ENCODE measurements at places on chromosomes 13 and 19.

DNA sequence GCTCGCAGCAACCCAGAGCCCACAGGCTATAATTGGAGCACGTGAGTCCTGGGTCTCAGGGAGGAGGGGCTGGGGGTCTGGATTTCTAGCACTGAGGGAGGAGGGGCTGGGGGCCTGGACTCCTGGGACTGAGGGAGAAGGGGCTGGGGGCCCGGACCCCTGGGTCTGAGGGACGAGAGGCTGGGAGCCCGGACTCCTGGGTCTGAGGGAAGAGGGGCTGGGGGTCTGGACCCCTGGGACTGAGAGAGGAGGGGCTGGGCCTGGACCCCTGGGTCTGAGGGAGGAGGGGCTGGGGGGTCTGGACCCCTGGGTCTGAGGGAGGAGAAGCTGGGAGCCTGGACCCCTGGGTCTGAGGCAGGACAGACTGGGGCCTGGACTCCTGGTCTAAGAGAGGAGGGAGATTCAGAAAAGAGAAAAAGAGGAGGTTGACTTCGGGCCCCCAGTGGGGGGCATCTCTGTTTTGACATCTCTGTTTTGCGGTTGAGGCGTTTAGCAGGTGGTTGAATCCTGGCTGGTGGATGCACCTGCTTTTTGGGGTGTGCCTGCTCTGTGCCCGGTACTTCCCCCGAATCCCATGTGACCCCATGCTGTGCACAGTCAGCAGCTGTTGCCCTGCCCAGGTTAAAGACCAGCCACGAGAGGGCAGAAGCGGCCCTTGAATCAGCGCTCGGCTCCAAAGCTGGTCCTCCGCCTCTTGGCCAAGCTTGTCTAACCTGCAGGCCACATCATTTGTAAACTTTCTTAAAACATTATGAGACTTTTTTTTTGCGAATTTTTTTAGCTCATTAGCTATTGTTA, 10.5 kb downstream of the PVR start:
- DNase-seq: peak; percentile 66

- DNase-seq: no peak
Measured at GRCh38 chr19:33469171-33470039, 52.2 kb downstream of the PEPD start.

GRCh38 chr13:48567515-48568369, 34.9 kb upstream of the RCBTB2 start:
- DNase-seq: no peak

GRCh38 chr13:105847527-105848291, 687.8 kb downstream of the EFNB2 start:
- DNase-seq: no peak

GRCh38 chr13:46656786-46657185, 103.8 kb downstream of the LRCH1 start:
- no peak for DNase-seq

DNA sequence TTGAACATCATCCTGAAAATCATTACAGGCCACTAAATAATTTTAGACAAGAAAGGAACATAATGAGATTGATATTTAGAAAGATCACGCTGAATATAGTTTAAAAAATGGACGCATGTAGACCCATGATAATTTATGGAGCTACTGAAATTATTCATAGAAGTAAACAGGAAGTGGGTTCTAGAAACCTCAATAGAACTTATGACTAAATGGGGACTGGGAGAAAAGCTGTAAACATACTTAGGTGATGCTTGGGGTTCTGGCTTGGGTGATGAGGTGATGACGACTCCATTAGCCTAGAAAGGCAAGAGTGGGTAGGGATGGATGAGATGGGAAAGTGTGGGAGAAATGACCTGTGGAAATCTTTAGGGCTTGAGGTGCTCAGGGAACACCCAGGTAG, 484.0 kb downstream of the MYO16 start:
- DNase-seq: no peak

- no peak for DNase-seq
Measured at GRCh38 chr13:43267916-43268315, 244.5 kb downstream of the DNAJC15 start.

DNA sequence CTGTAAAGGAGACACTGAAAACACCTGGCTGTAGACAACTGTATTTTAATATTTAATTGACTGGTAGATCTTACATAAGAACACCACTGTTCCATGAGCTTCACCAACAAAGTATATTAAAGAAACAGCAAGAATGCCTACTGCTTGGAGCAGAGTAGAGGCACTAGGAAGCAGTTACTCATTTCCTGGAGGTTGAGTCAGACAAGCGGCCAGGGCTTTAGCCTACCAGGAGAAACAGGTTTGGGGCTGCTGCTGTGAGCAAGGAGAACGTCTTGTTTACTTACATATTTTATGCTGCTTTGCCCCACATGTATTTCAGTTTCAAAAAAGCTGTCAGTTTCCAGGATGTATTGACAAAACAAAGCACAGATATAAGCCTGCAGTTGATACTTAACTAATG, 33.4 kb downstream of the ALG5 start:
- DNase-seq: no peak

GRCh38 chr19:16518483-16519229, 22.5 kb downstream of the C19orf44 start:
- no peak for DNase-seq

- DNase-seq: no peak
Measured at GRCh38 chr19:56617531-56617930, 22.4 kb downstream of the ZNF71 start.

GRCh38 chr19:42276821-42277220, 7.8 kb downstream of the CIC start:
- no peak for DNase-seq

DNA sequence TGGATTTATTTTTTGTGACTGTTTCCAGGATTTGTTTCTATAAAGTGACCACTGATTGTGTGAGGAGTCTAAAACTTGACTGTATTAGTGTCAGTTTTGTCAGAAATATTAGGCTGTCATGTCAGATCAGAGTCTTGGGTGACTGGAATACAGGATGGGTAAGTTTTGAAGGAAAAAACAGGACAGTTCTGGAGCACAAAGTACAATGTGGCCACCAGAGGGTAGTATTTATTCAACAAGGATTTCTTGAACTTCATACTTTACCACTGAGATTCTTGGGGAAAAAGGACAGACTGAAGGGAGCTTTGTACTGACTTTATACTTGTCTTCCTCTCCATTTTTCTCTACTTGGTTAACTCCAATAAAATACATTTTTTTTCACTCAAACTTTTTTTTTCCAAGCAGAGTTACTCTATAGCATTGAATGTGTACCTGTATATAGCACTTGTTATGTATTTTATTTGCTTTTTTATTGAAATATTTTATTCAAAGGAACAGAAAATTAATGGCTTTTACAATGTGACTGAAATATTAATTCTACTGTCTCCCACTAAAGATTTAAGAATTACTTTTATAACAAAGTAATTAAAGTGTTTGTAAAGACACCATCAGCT, 51.1 kb downstream of the LMO7 start:
- DNase-seq: no peak

DNA sequence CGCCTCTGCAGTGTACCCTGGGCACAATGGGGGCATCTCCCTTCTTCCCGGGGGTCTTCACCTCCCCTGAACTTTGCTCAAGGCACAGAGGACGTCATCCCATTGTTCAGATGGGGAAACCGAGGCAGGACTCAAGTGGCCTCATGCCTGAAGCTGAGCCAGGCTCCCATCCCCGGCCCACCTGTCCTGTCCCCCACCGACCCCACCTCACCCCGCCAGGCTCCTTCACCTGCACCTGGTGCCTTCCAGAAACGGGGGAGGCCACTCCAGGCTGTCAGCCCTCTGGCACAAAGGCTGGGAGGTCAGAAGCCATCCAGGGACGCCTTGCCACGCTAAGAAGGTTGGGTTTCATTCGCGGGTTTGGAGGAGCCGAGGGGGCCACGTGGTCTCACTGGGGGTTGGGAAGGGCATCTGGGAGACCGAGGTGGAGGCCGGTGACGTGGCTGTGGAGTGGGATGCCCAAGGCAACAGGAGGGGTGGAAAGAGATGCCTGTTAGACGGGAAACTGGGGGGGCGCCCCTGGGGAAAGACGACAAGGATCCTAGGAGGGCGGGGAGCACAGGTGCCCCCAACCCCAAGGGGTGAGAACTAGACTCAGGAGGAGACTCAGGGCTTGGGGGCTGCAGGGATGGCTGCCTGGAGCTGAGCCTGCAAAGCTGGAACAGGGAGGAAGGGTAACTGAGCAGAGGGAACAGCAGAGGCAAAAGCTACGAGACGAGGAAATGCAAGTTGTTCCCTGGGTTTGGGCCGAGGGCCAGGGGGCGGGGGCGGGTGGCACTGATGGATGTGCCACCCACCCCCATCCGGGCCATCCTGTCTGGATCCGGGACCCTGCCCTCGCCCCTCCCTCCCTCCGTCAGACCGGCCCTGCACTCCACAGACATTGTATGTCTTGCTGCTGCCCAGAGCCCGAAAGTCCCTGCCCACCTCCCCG, 6.0 kb upstream of the TCF3 start:
- DNase-seq: no peak

DNA sequence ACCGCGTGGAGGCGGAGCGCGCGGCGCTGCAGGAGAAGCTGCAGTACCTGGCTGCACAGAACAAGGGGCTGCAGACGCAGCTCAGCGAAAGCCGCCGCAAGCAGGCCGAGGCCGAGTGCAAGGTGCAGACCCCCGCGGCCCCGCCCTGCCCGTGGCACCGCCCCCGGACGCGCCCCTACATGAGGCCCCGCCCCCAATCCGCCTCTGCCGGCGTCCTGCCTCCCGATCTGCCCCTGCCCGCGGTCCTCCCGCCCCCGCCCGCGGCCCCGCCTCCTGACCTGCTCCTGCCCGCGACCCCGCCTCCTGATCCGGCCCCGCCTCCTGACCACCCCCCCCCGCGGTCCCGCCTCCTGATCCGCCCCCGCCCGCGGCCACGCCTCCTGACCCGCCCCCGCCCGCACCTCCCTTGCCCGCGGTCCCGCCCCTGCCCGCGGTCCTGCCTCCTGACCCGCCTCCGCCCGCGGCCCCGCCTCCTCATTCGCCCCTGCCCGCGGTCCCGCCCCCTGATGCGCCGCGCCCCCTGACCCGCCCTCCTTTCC, 11.7 kb downstream of the PRR36 start:
- peak; percentile 58 for DNase-seq

GRCh38 chr13:80133631-80134261, 207.2 kb downstream of the SPRY2 start:
- DNase-seq: no peak

- no peak for DNase-seq
Measured at GRCh38 chr13:76512721-76513145, 373.5 kb downstream of the KCTD12 start.

DNA sequence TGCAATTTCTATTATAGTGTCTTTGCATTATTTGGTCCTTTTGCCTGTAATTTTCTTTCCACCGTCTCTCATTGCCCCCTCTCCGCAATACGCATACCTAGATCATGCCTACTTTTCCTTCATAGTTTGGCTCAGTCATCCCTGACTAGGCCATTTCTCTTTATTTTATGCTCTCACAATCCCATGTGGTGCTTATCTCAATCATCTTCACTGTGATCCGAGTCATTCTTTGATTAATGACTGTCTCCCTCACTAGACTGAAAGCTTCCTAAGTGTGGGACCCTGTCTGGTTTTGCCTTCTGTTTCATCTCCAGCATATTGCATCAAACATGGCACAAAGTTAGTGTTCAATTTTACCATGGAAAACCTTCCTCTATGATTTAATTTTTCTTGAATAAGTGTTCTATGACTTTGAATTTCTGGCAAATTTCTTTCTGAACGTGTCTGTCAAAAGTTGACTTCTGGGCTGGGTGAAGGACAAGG, 43.7 kb upstream of the OLFM4 start:
- no peak for DNase-seq

DNA sequence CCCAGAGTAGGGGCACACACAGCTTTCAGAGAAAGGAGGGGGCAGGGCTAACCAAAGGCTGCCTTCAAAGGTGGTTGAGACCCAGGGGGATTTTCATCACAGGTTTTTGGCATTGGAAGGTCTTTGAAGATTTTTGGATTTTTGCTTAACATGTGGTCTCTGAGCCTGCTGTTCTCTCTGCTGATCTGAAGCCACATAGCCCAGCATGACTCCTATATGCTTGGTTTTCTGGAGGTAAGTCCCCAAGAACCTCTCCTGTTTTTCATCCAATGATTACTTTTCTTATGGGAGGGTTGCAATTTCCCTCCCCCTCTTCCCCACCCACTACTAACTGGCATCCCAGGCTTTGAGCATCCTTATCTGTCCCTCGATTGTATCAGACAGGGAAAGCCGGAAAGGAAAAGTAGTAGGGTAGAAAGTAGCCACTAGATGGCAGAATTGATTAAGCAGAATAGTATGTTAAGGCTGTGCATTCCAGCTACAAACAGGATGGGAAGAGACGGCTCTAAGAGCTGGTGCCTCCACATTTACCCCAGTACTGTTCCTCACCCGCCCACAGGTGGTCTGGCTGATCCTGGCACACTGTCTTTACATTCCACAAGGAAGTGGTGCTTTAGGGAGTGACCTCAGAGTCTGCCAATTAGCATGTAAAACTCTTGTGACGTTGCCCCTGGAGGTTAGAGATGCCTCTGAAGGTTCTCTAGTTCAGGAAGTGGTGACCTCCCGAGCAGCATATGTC, 218.9 kb upstream of the EDNRB start:
- no peak for DNase-seq

- DNase-seq: no peak
Measured at GRCh38 chr13:51549593-51549992, 34.7 kb upstream of the WDFY2 start.

DNA sequence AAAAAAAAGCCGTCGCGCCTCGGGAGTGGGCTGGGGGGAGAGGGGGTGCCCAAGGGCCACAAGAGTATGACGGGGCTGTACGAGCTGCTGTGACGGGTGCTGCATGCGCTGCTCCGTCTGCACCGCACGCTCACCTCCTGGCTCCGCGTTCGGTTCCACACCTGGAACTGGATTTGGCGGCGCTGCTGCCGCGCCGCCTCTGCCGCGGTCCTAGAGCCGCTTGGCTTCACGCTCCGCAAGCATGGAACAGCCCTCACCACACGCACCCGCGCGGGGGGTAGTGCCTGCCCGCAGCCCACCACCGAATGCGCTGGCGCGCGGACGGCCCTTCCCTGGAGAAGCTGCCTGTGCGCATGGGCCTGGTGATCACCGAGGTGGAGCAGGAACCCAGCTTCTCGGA, 18.8 kb downstream of the C1QTNF9 start:
- DNase-seq: no peak

DNA sequence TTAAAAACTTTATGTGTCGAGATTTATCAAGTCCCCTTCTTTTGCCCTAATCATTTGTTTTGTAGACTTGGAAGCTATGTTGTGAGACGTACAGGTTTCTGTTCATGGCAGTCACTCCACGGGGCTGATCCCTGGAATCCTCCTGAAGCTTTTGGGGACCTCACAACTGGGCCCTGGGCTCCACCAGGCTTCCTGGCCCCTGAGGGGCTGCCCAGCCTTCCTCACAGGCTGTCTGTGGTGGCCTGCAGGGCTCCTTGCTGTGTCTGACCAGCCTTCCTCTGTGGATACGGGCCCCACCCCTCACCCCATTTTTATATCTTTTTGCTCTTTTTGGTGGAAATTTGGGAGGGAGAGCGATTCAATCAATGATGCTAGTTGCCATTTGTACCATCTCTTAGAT, 38.1 kb downstream of the CHST8 start:
- DNase-seq: no peak

GRCh38 chr13:100347968-100348367, 240.6 kb downstream of the GGACT start:
- DNase-seq: no peak

- no peak for DNase-seq
Measured at GRCh38 chr13:42119041-42119440, 70.6 kb downstream of the DGKH start.

GRCh38 chr19:43622070-43622469, 2.6 kb upstream of the ZNF428 start:
- DNase-seq: no peak

GRCh38 chr19:47485210-47485609, 1.2 kb upstream of the KPTN start:
- DNase-seq: no peak

Data from activated T-helper 1 cell treated with anti-CD3 and anti-CD28 coated beads, Interleukin-12 subunit alpha, Interleukin-12 subunit beta, Interleukin-2, Interleukin-4 antibody, amounts not matched to agents 30 ng/mL and 10 ng/mL and 1 ng/mL, durations not matched to agents 14 hours and 24 hours and 36 hours (primary cell).